ENCODE measurements at places on chromosomes 7 and 10. TPM values are rescaled to one million over a fixed set of nuclear protein-coding genes. Genes with fewer than 3 reads are reported as not detected.

Gene PLAC9
- total RNA-seq, result 5.3 TPM

Gene LAMB1
- total RNA-seq, result 685 TPM

Gene STEAP4
- not detected for total RNA-seq

Gene TACC2
- total RNA-seq, result 6.1 TPM

Gene UCMA
- not detected for total RNA-seq

Gene PODXL
- 114 TPM for total RNA-seq

Gene CALML3
- total RNA-seq, result not detected

Gene AQP1
- 6.4 TPM for total RNA-seq

Gene LDB3
- total RNA-seq, result not detected

GRCh38 chr7:76338298-76339084, 20.3 kb downstream of the YWHAG start:
- no peak for DNase-seq

DNA sequence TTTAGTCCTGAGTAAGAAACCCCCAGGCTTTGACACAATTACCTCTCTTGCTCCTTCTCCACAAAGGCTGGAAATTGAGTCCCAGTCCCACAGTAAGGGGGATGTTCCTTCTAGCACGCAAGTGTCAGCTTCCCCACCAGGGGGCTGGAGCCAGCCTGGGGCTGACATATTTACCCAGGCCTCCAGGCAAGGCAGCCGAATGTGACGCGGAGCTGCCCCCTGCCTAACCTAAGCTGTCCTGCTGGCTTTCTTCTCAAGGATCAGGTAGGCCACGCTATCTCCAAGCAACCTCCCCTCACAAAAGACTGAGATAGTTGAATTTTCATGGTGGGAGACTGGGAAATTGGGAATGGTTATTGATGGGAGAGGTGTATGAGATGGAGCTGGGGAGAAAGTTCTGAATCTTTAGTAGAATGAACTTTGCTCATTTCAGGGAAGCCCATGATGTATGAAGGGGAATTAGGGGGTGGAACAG, 19.2 kb upstream of the BMPER start:
- DNase-seq, result no peak

DNA sequence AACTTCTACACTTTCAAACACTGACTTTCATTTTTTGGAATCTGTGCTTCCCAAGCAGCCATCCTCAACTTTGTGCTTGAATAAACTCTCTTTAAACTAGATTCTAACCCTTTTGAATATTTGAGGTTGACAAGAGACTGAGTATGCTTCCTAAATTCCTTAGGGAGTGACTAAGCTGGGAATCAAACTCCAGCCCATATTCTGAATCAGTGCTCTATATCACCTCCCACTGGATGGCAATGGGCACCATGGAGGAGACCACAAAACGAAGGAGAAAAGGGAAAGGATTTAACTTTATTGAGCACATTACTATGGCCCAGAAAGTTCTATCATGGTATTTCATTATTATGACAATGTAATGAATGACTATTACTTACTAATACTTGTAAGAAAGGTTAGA, 17.2 kb upstream of the SLC26A4 start:
- no peak for DNase-seq

GRCh38 chr7:69654381-69654780, 56.1 kb downstream of the AUTS2 start:
- DNase-seq, result no peak

GRCh38 chr7:70457482-70457881, 674.5 kb upstream of the GALNT17 start:
- no peak for DNase-seq

- DNase-seq, result no peak
Observed at GRCh38 chr10:89478085-89478738, 57.2 kb downstream of the SLC16A12 start.

GRCh38 chr7:84354866-84355265, 160.3 kb upstream of the SEMA3A start:
- no peak for DNase-seq

DNA sequence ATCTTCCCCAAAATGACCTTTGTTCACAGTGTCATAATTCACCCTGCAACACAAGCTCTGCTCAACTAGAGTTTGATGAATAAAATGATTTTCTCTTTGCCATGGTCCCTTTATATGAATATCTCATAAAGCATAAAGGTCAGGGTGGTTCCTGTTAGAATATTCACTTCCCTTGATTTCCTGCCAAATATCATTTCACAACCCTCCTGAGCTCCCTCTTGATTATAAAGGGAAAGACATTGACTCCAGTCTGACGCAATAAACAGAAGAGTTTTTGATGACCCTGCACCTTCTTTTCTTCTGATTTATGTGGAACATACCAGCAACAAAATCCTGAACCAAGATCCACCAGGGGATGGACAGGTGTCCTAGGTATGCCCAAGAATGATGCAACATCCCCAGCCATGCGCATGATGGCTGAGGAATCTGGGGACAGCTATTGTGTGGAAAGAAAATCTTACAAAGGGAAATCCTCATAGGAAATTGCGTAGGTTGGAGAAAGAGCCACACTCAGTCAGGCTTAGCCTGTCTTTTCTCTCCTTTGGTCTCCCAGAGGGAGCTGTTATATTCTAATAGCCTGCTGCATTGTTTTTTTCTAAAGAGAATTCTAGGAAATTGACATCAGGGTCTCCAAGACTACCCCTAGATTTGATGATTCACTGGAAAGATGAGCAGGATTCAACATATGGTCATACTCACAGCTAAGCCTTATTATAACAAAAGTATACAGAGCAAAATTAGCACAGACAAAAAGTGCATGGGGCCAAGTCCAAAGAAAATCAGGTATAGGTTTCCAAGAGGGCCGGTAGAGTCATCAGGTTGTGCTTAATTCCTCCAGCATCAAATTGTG, 18.8 kb downstream of the IFIT3 start:
- DNase-seq, result no peak

DNA sequence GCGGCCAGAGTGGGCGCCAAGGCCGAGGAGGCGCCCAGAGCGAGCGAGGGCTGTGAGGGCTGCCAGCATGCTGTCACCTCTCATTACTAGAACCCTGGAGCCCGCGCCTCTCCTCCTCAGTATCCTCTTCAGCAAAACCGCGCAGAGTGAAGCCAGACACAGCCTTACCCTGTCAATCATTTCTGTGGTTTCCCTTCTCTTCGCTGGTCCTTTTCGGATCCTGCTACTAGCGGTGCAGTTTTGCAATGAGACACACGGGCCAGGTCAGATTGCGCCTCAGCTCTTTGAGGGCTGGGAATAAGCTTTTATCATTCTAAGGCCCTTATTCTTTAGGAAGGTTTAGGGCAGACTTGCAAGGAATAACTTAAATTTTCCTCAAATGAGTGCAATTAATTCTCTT, 55.5 kb upstream of the FAM171A1 start:
- DNase-seq, result no peak

DNA sequence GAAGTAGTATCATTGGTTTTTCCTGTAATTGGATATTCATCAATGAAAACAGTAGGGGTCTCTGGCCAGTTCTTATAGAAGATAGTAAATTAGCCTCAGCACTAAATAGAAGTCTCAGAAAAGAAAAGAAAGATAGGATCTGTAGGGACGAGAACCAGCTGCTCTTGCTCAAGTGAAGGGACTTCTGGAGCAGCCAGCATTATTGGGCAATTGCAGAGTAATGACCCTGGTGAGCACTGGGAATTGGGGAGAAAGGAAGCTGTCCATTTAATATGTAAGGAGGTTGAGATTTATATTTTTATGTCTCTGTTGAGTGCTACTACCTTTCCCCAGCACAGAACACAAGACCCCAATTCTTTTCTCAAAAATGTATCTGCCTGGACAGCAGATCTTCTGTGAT, 61.2 kb upstream of the WNT16 start:
- no peak for DNase-seq

DNA sequence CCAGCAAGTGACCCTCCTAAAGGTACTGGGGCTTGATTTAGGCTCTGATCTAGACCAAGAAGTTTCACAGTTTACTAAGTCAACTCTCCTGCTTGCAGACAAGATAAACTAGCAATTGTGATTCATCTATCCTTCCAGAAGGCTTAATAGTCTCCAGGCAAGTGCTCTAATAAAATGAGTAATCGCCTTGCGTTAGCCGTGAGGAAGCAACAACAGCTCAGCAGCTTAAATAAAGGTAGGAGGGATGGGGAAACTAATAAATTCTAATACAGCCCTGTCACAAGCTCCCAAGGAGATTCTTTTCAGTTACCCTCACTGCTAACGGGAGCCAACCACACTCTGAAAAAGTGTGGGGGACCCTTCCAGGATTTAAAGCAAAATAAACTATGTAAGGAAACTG, 48.4 kb downstream of the FRMD4A start:
- no peak for DNase-seq

- DNase-seq, result no peak
Observed at GRCh38 chr7:127896659-127897058, 134.6 kb downstream of the LRRC4 start.

GRCh38 chr10:5448333-5449001, 36.1 kb downstream of the NET1 start:
- DNase-seq, result no peak

- DNase-seq, result no peak
Observed at GRCh38 chr7:127993317-127993716, 37.9 kb downstream of the LRRC4 start.

- no peak for DNase-seq
Observed at GRCh38 chr7:8965177-8965576, 531.8 kb downstream of the NXPH1 start.

DNA sequence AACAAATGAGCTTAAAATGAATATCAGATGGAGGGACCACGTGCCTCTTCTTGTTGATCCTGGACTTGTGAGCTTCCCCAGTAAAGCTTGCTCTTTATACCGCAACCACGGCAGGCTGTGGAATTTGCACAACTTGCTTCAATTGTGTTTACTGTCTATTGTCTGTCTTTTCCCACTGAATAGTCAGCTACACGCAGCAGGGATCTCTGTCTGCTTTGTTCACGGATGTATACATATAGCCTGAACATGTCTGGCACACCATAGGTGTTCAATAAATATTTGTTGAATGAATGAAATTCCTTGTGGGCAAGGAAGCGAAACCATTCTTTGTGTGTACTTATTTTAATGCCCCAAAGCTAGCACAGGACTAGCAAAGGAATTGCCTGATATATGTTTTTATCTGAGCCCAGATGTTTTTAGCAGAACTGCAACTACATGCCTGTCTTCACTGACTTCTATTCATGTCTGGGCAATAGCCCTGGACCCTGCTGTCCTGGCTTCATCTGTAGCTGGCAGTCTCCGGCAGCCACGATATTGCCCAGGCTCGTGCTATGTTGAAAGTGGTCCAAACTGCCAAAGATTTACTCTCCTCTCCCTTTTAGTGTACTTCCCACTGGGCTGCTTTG, 29.9 kb upstream of the IFRD1 start:
- DNase-seq, result no peak
